ENCODE measurements at places on chromosomes 3 and 15.

DNA sequence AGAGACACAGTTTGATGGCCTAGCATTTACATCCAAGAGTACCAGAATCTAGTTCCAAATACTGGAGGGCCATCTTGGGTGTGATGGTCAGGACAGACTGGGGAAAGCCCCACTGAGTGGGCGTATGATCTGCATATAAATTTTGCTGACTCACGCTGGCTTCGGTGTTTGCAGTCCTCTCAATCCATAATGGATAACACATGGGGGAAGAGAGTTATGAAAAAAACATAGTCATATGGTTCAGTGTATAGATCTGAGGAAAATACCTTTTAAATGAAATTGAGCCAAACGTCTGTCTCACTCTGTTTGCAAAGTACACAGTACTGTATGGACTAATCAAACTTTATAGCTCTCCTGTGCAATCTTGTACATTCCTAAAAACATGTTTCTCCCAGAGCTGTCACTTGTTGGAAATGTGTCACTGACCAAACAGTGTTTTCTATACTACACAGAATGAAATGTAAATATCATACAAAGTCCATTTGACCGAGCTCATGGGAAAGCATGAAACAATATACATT lies 125.3 kb upstream of the THBS1 start:
- DNase-seq: peak; percentile 94

DNA sequence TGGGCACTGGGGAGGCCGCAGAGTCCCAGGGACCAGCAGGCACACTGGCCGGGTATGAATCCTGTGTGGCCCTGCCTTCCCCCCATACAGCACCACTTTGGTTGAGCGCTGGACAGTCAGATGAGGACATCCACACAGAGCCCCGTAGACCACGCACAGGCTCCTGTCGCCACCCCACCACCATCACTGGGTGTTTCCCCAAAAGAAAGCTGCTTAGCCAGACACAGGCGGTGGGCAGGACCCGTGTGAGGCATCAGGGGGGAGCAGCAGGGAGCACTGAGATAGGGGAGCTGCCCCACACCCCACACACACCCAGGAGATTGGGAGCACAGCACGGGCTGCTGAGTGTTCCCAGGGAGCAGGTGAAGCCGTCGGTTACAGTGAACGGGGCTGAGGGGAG lies 42.4 kb upstream of the SLC41A3 start:
- no peak for DNase-seq

- DNase-seq: no peak
These were observed 56.8 kb upstream of the SPATA12 start for GRCh38 chr3:57003676-57004075.

GRCh38 chr3:40780925-40781406 lies 256.2 kb downstream of the ZNF621 start:
- peak; percentile 13 for DNase-seq

DNA sequence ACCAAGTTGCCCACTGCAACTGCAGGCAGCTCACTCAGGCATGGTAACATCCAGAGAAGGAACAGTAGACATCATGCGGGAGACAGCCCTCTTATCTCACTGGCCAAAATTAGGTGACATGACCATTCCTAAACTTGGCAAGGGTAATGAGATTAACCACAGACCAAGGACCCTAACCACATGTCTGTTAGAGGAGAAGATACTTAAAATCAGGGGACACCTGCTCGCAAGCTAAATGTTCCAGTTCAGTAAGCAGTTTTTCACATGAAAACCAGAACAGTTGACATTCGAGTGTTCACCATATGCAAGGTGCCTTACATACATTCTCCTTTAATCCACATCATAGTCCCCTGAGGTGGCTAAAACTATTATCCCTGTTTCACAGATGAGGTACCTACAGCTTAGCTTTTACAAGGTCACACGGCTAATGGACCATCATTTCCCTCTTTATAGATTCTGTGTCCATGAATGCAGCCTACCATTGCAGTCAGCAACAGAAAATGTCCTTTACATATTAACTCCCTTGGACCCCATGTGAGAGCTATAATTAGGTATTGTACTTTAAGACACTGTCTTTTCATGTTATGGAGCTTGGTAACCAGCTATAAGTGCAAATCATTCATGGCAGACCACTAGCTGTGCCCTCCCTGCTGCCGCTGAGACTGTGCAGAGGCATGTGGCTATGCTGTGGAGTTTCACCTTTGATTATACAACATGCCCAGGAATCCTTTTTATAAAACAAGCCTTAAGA lies 154.1 kb downstream of the LIPC start:
- no peak for DNase-seq

- no peak for DNase-seq
These were observed 737 bp downstream of the DNAJA4 start for GRCh38 chr15:78265137-78265460.

- peak; percentile 62 for DNase-seq
These were observed 171.4 kb downstream of the NSUN3 start for GRCh38 chr3:94234177-94234788.

DNA sequence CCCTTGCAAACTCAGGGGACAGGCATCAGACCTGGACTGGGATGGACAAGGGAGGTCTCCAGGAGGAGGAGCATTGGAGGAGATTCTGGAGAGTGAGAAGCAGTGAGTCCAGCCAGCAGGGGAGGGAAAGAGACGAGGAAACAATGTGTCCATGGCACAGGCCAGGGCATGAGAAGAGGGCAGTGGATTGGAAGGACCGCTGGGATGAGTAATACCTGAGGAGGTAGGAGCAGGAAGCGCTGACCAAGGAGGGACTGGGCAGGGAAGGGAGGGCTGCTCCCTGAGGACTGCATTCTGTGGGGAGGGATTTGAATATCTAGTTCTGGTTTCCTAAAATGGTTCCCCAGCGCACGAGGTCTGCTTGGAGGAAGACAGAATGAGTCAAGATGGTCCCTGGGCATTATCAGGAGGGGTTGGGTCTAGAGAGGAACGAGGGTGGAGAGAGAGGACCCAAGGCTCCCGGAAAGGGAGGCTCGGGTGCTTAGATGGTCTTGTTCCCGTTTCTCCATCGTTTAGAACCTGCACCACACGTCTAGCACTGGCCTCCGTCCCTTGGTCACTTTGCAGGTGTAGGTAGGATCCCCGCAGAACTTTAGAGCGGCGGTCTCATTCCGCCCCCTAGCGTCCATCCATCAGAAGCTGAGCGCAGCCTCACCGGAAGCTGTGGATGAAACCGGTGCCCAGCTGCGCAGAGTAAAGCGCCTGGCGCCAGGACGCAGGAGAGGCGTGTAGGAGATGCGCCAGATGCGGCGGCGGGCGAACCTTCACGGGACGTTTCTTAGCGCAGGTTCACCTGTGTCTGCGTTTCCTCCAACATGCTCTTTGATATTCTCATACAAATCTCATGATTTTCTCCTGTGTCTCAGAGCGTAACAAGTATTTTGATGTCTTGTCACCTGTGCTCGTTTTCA lies 190.7 kb upstream of the NDN start:
- DNase-seq: no peak

DNA sequence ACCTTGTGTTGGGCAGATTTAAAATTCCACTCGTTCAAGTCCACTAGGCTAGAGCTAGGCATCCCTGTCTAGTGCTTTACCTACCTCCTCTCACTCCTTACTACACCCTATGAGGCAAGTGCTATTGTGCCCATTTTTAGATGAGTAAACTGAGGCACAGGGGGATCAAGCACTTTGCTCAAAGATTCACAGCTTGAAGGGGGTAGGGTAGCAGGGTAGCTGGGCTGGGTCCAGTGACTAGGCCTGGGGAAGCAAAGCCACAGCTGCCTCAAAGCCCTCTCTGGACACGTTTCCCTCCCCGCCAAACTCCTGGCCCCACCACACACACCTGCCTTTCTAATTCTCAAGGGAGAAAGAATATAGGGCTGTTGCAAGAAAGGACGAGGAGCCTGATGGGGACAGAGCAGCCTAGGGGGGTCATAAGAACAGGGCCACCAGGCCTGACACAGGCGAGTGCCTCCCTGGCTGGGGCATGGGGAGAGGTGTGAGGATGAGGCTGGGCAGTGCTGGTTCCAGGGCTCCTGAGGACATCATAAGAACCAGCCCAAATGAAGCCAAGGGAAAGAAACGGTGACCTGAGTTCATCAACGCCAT lies 34.8 kb upstream of the SFMBT1 start:
- DNase-seq: no peak

- no peak for DNase-seq
These were observed 194.1 kb upstream of the KBTBD8 start for GRCh38 chr3:66803721-66804695.

DNA sequence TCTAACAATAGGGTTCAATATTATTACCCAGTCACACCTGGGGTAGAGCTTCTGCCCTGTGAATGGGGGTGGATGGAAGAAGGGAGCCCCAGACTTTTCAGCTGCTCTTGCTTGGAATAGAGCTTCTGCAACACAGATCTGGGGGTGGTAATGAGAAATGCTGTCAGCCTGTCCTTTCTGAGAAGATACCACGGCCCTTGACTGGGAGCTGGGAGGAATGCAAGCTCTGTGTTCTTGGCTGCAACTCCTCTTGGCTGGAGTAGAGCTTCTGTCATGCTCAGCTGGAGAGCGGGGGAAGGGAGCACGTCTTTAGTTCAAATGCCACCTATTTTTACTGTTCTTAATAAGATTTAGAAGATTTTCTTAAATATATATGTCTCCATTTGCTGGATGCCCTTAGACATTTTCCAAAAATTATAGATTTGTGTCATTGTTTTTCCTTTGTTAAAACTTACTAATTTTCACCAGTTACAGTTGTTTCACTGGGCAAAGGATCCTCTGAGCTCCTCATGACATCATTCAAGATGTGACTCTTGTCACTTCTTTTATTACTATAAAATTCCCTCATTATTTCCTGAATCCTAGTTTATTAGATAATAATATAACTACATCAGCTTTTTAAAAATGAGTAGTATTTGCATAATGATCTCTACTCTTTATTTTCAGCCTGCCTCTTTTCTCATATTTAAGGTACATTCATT lies 180.0 kb upstream of the TGFBR2 start:
- peak; percentile 76 for DNase-seq

- DNase-seq: peak; percentile 72
These were observed 55.0 kb downstream of the CFAP20DC start for GRCh38 chr3:58994746-58995330.

DNA sequence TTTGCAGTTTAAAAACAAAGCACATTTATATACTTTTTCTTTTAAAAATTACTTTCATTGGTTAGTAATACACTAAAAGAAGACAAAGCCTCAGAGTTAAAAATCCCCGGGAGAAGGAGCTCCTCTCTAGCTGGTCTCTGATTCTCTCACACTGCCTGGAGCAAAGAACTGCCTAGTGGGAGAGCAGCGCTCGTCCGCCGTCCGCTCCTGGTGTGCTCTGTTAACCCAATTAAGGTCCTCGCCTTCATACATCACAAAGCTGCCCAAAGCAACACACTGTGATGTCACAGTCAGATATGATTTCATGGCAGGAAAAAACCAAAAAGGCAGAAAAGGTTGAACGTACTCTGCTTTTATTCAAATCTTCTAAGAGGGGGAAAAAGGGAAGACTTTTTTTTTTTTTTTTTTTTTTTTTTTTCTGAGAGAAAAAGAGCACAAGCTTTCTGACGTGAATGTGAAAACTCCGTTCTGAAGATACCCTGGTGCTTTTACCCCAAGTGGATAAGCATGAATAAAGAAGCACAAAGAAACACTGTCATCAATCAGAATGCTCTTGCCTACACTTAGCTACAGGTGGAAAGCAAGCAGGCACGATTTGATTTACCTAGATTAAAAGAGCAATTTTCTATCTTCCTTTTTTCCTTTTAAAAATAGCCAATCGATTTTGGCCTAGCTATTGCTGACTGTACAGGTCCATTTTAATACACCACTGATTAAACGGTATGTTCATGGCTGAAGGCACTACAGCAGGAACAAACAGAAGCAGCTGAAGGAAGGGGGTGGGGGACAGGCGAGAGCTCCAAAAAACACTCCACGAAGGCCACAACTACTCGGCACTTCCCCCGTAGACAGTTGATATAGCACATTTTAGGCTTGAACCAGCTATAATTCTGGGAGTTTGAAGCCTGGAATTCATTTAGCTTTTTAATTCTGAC lies 115.2 kb downstream of the TIGIT start:
- DNase-seq: no peak

GRCh38 chr3:11915621-11916424 lies 69.1 kb upstream of the TAMM41 start:
- DNase-seq: no peak

DNA sequence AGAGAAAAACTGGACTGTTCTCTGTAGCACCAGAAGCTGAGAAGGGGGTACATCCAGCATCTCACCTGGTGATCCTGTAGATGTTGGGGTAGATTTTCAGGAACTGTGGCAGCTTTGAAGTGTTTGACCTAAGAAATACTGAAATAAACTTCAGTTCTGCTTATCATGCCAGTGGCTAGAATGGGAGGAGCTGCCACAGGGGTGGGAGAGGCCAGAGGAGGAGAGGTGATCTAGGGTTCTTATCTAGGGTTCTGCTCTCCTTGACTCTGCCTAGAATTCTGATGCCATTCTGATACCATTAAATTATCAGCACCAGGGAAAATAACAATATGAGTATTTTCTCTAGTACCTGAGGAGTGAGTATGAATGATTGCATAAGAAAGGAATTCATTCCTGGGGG lies 10.2 kb upstream of the CPOX start:
- no peak for DNase-seq

DNA sequence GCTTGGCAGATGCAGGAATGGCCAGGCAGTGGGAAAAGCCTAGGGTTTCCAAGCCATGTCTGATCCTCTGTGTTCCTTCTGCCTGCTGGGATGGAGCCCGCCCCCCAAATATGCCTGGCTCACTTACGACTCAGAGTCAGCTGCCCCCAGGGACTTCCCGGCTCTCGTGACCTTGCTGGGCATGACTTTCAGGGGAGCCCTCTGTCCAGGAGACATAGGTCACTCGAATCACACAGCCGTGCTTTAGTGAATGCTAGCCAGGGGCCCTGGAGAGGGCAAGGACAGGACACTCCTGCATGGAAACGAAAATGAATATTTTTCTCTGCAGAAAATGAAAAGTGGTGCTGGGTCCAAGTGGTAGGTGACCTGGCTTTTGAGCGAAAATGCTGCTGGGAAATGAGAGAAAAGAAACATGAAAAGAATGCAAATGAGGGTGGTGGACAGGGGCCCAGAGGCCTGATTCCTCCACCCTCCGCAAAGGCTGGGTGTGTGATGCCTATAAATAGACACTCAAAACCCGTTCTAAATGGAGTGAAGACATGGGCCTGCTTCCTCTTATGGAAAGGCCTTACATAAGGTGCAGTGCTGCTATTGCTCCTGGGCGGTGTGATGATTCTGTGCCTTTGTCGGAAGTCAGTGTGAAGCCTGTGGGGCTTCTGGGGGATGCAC lies 107.4 kb downstream of the APBA2 start:
- no peak for DNase-seq

DNA sequence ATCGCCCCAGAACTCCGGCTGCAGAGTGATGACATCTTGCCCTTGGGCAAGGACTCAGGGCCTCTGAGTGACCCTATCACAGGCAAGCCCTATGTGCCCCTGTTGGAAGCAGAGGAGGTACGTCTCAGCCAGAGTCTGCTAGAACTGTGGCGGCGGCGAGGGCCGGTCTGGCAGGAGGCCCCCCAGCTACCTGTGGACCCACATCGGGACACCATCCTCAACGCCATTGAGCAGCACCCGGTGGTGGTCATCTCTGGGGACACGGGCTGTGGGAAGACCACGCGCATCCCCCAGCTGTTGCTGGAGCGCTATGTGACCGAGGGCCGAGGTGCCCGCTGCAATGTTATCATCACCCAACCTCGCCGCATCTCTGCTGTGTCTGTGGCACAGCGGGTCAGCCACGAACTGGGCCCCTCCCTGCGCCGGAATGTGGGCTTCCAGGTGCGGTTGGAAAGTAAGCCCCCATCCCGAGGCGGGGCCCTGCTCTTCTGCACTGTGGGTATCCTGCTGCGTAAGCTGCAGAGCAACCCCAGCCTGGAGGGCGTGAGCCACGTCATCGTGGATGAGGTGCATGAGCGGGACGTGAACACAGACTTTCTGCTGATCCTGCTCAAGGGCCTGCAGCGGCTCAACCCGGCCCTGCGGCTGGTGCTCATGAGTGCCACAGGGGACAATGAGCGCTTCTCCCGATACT lies 43.4 kb downstream of the DHX30 start:
- no peak for DNase-seq
